Suprapubic skin (tissue), 4 donors: ENCODE measurements at places on chromosomes 16 and 17. TPM values are rescaled to one million over a fixed set of nuclear protein-coding genes. Genes with fewer than 3 reads are reported as not detected.

- no peak overlapping the region for H3K4me3 ChIP-seq
- H3K27ac ChIP-seq: peak overlapping the region; percentile 52
- DNase-seq: peak; percentile 93
- H3K36me3 ChIP-seq: no peaks in the 10 kb centered on the region
These were observed 222.5 kb upstream of the GSE1 start for GRCh38 chr16:85390511-85391174.

DNA sequence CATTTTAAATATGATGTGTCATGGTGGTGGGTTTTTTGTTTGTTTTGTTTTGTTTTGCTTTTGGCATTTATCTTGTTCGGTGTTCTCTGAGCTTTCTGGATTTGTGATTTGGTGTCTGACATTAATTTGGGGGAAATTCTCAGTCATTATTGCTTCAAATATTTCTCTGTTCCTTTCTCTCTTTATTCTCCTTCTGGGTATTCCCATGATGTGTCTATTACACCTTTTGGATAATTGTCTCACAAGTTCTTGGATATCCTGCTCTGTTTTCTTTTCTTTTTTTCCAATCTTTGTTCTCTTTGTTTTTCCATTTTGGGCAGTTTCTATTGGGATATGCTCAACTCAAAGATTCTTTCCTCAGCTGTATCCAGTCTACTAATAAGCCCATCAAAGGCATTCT is 88.5 kb downstream of the MARCHF10 start:
- H3K27ac ChIP-seq: no peak overlapping the region
- no peak overlapping the region for H3K4me3 ChIP-seq
- no peaks in the 10 kb centered on the region for H3K36me3 ChIP-seq
- no peak for DNase-seq

- no peaks in the 10 kb centered on the region for H3K27me3 ChIP-seq
- no peak overlapping the region for H3K4me3 ChIP-seq
- DNase-seq: no peak
- no peak overlapping the region for H3K27ac ChIP-seq
- H3K36me3 ChIP-seq: peaks cover 8% of the 10 kb centered on the region
- peaks cover 4% of the 10 kb centered on the region for H3K4me1 ChIP-seq
These were observed 17.3 kb downstream of the DBNDD1 start for GRCh38 chr16:90001761-90002503.

- DNase-seq: no peak
- no peaks in the 10 kb centered on the region for H3K27me3 ChIP-seq
- no peak overlapping the region for H3K4me3 ChIP-seq
- peaks cover 30% of the 10 kb centered on the region for H3K4me1 ChIP-seq
- no peak overlapping the region for H3K27ac ChIP-seq
These were observed 7.9 kb downstream of the KRT37 start for GRCh38 chr17:41416479-41416878.

DNA sequence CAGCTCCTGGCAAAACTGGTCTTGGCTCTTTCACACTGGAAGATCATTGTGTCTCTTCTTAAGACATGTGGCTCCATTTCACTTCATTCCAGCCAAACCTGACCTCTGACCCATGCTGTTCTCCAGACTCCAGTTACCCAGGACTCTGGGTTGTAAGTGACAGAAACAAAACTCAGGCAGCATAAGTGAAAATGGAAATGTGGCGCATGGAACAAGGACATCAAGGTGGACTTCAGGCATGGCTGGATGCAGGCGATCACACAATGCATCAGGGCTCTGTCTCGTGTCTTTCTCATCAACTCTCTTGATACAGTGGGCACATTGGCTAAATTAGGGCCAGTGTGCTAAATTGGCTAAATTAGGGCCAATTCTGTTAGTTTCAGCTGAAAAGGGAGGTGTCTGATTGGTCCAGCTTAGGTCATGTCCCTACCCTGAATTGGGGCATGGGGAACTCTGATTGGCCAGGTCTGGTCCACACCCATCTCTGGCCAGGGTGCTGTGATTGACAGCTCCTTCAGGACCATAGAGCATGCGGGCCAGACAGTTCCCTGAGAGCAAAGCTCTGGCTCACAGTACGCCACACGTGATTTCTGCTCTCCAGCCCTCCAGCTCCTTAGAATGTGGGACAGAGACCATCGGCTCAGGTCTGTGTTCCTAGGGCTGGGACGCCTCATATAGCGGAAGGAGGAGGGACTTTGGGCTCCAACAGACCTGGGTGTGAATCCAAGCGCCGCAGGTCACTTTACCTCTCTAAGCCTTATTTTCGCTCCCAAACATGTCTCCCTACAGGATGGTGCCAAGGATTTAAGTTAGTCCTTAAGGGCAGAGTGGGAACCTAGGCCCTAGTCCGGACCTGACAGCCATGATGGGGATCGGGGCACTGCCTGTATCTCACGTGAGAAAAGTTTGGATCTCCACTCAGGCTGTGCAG is 17.5 kb downstream of the SOCS1 start:
- no peak overlapping the region for H3K4me3 ChIP-seq
- H3K27me3 ChIP-seq: no peaks in the 10 kb centered on the region
- no peak overlapping the region for H3K27ac ChIP-seq
- no peaks in the 10 kb centered on the region for H3K4me1 ChIP-seq

DNA sequence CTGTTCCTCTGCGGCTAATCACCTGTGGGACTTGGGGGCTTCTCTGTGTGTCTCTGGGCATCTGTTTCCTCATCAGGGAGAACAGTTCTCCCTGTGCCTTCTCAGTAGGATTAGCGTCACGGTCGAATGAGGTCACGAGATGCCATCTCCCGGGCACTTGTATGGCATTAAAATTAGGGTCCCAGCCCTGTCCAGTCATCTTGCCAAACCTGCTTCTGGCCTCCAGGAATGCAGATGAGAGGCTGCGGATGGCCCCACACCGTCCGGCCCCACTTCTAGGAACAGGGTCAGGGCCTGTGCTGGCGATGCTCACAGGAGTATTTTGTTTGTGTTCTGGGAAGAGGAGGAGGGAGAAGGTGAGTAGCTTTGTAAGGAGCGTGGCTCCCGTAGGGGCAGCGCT is 58.5 kb downstream of the OR1D5 start:
- peaks cover 5% of the 10 kb centered on the region for H3K36me3 ChIP-seq
- H3K4me1 ChIP-seq: peaks cover 30% of the 10 kb centered on the region
- no peak for DNase-seq
- peak overlapping the region; percentile 78 for H3K27ac ChIP-seq

- no peak overlapping the region for H3K4me3 ChIP-seq
- H3K27ac ChIP-seq: no peak overlapping the region
- H3K27me3 ChIP-seq: no peaks in the 10 kb centered on the region
- no peak for DNase-seq
These were observed 288 bp downstream of the ANKRD40CL start for GRCh38 chr17:50767030-50767429.

GRCh38 chr17:6592173-6592572 is 35.8 kb upstream of the PITPNM3 start:
- H3K4me3 ChIP-seq: no peak overlapping the region
- peaks cover 83% of the 10 kb centered on the region for H3K36me3 ChIP-seq
- H3K4me1 ChIP-seq: no peaks in the 10 kb centered on the region
- no peak for DNase-seq
- no peak overlapping the region for H3K27ac ChIP-seq

Gene ABCC6
- 3.4 TPM for total RNA-seq

DNA sequence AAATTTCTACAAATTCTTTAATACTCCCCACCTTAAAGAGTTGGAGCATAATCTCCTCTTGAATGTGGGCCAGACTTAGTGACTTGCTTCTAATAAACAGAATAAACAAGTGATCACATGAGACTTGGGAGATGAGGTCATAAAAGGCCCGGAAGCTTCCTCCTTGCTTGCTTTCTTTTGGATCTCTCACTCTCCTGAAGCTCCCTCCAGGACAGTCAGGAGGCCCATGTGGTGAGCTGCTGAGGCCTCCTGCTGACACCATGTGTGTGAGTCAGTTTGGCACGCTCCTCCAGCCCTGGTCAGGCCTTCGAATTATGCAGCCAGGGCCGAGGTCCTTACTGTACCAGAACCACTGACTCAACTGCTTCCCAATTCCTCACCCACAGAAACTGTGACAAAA is 53.2 kb downstream of the NDEL1 start:
- peak overlapping the region; percentile 55 for H3K27ac ChIP-seq
- H3K4me3 ChIP-seq: no peak overlapping the region
- H3K36me3 ChIP-seq: peaks cover 74% of the 10 kb centered on the region
- DNase-seq: no peak
- H3K27me3 ChIP-seq: no peaks in the 10 kb centered on the region

DNA sequence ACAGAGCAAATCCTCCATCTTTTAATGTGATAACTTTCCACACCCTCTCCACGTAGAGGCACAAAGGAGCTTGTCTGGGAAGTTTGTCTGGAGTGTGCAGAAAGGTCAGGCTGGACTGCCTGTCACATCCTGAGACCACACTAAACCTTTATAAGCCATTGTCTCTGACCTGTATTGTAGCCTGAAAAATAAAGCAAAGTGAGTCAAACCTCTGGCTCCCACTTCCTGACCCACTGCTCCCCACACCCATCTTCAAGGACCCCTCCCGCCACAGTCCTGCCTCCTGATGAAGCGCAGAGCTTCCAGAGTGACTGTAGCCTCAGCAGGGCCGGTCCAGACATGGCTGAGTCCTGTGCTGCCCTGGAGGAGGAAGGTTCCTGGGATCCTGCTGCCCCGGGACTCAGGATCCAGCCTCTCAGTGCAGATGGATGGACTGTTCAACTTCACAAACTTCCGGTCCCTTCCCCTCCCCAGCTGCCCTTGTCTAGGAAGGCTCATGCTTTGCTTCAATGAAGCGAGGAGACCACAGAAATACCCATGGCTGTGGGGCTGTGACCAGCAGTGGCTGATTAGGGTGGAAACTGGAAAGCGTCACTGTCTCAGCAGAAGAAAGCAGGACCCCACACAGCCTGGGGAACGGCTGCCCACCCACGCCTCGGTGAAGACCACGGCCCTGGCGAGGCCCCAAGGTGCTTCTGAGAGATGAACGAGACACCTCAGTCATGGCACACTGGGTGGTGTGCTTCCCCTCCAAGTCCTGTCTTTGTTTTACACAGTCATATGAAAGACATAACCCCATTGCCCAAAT is 30.9 kb upstream of the CLEC18B start:
- H3K27ac ChIP-seq: no peak overlapping the region
- peaks cover 34% of the 10 kb centered on the region for H3K4me1 ChIP-seq
- DNase-seq: no peak
- no peaks in the 10 kb centered on the region for H3K27me3 ChIP-seq
- peaks cover 49% of the 10 kb centered on the region for H3K36me3 ChIP-seq
- no peak overlapping the region for H3K4me3 ChIP-seq

Gene OTOA
- total RNA-seq: 0.40 TPM

DNA sequence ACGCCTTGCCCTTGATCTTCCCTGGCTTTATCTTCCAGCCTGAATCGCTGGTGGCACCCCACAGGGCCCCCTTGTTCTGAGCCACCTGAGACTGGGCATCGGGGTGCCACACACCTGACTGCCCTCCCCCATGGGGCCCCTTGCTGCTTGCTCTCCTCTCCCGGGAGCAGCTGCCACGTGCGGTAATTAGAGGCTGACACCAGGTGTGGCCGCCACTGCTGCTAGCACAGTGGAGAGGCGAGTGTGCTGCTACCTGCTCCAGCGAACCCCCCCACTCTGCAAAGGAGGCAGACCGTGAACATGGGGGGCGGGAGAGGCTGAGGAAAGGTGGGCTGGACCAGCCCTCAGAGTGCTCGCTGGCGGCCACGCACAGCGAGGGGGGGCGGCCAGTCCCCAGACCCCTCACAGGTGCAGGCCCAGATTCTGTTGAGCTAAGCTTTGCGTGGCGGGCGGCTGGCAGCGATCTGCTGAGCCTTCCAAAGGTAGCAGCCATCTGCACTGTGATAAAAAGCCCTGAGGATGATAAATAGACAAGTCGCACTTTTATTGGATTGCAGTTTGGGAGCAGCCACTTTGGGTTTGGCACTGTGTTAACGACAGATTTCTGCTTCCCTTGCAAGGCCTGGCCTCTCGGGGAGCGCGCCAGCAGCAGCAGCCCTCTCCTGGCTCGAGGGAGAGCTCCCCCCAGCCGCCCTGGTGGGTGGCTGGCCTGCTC is 167.9 kb upstream of the GSE1 start:
- H3K27me3 ChIP-seq: no peaks in the 10 kb centered on the region
- DNase-seq: peak; percentile 62
- H3K4me3 ChIP-seq: no peak overlapping the region
- no peak overlapping the region for H3K27ac ChIP-seq
- H3K4me1 ChIP-seq: peaks cover 26% of the 10 kb centered on the region

- H3K36me3 ChIP-seq: no peaks in the 10 kb centered on the region
- H3K4me3 ChIP-seq: peak overlapping the region; percentile 92
- peak overlapping the region; percentile 89 for H3K27ac ChIP-seq
- H3K27me3 ChIP-seq: no peaks in the 10 kb centered on the region
These were observed 690 bp downstream of the PITPNC1 start for GRCh38 chr17:67377488-67378453.

- H3K27ac ChIP-seq: no peak overlapping the region
- H3K4me3 ChIP-seq: no peak overlapping the region
- peaks cover 21% of the 10 kb centered on the region for H3K4me1 ChIP-seq
- no peaks in the 10 kb centered on the region for H3K36me3 ChIP-seq
These were observed 8.8 kb downstream of the MYCBPAP start for GRCh38 chr17:50517011-50517410.

Gene MILR1
- total RNA-seq: not detected

Gene LDHD
- total RNA-seq: 13.1 TPM

GRCh38 chr17:21202512-21202911 is 11.4 kb downstream of the TMEM11 start:
- H3K4me1 ChIP-seq: peaks cover 71% of the 10 kb centered on the region
- peaks cover 16% of the 10 kb centered on the region for H3K36me3 ChIP-seq
- DNase-seq: no peak
- no peaks in the 10 kb centered on the region for H3K27me3 ChIP-seq
- no peak overlapping the region for H3K27ac ChIP-seq

DNA sequence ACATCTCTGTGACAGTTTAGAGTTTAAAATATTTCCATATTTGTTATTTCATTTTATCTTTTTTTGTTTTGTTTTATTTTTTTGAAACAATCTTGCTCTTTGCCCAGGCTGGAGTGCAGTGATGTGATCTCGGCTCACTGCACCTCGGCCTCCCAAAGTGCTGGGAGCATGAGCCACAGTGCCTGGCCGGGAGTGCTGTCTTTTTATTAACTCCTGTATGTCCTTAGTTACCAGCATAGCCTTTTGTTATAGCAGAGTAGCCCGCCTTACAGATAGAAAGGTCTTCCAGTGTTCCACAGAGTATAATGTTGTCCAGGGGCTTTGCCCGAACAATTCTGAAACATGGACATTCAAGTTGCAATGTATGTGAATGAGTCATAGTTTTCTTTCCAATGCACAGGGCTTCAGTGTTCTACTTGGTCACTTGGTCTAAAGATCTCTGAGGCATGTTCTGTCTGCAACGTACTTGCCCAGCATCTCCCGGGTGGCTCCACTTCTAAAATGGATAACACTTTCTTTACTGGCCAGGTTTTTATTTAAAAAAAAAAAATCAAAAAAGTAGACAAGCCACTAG is 125.6 kb downstream of the KCNJ18 start:
- no peak overlapping the region for H3K4me3 ChIP-seq
- no peak for DNase-seq
- no peaks in the 10 kb centered on the region for H3K27me3 ChIP-seq
- no peaks in the 10 kb centered on the region for H3K36me3 ChIP-seq

GRCh38 chr17:14826358-14826757 is 438.8 kb downstream of the PMP22 start:
- H3K4me3 ChIP-seq: no peak overlapping the region
- DNase-seq: no peak
- H3K27ac ChIP-seq: no peak overlapping the region
- H3K27me3 ChIP-seq: no peaks in the 10 kb centered on the region
- no peaks in the 10 kb centered on the region for H3K36me3 ChIP-seq
